ENCODE measurements at places on chromosomes 3 and 15. TPM values are rescaled to one million over a fixed set of nuclear protein-coding genes. Genes with fewer than 3 reads are reported as not detected.
A peak's percentile ranks its signal among the peaks of the same experiment; 100 is the strongest.

GRCh38 chr3:72820415-72820814 is 27.8 kb downstream of the SHQ1 start:
- peaks cover 24% of the 10 kb centered on the region for H3K4me1 ChIP-seq
- no peak overlapping the region for H3K4me3 ChIP-seq
- H3K27ac ChIP-seq, result no peak overlapping the region

ATP13A5 gene
- total RNA-seq, result 2.0 TPM

KBTBD13 gene
- not detected for total RNA-seq

- H3K27me3 ChIP-seq, result no peaks in the 10 kb centered on the region
- H3K4me1 ChIP-seq, result peaks cover 13% of the 10 kb centered on the region
- DNase-seq, result no peak
- no peak overlapping the region for H3K27ac ChIP-seq
- no peak overlapping the region for H3K4me3 ChIP-seq
These were observed 5.5 kb downstream of the MELTF start for GRCh38 chr3:197023998-197024651.

GRCh38 chr15:70974004-70974832 is 81.6 kb downstream of the LRRC49 start:
- H3K27ac ChIP-seq, result no peak overlapping the region
- H3K4me3 ChIP-seq, result no peak overlapping the region
- no peak for DNase-seq
- H3K36me3 ChIP-seq, result no peaks in the 10 kb centered on the region
- H3K27me3 ChIP-seq, result no peaks in the 10 kb centered on the region

DNA sequence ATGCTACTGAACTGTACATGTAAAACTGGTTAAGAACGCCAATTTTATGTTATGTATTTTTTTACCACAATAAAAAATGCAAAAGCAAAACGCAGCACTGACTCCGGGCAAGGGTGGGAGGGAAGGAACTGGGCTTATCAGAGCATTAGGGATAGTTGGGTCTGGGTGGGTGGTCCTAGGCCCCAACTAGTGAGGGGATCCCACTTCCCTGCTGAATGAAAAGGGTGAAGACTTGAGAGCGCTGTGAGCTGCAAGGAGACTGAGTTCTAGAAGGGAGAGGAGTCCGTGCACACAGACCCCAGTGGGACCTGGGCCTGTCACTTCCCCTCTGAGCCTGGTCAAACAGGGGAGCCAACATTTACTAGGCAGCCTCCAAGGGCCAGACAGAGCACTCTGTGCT is 98.6 kb downstream of the TPRA1 start:
- H3K4me1 ChIP-seq, result no peaks in the 10 kb centered on the region
- no peak for DNase-seq
- H3K36me3 ChIP-seq, result no peaks in the 10 kb centered on the region
- no peaks in the 10 kb centered on the region for H3K27me3 ChIP-seq

- no peaks in the 10 kb centered on the region for H3K4me1 ChIP-seq
- no peak for DNase-seq
- peaks cover 38% of the 10 kb centered on the region for H3K36me3 ChIP-seq
- H3K4me3 ChIP-seq, result no peak overlapping the region
These were observed 13.6 kb downstream of the SATB1 start for GRCh38 chr3:18411541-18411940.

GRCh38 chr15:26974120-26974780 is 3.3 kb downstream of the GABRG3 start:
- H3K4me1 ChIP-seq, result no peaks in the 10 kb centered on the region
- no peak for DNase-seq
- H3K27ac ChIP-seq, result no peak overlapping the region
- peaks cover 22% of the 10 kb centered on the region for H3K27me3 ChIP-seq
- H3K36me3 ChIP-seq, result no peaks in the 10 kb centered on the region
- no peak overlapping the region for H3K4me3 ChIP-seq

DNA sequence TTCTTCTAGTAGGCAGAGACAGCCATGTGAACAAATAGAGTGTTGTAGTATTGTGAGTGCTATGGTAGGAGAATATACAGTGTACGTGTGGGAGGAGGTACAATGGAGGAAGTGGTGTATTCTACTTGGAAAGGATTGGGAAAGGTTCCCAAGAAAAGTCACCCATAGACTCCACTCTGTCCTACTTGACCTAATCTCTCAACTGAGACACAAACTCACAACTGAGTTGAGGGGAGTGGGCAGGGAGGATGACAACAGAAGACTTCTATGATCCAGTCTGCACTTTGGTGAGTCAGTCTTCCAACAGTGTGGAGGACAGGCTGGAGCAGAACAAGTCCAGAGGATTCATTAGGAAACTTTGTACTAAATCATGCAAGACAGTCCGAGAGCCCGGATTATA is 28.8 kb upstream of the AQP9 start:
- H3K4me1 ChIP-seq, result no peaks in the 10 kb centered on the region
- H3K27ac ChIP-seq, result no peak overlapping the region
- no peaks in the 10 kb centered on the region for H3K36me3 ChIP-seq
- no peak for DNase-seq
- peak overlapping the region; percentile 21 for H3K4me3 ChIP-seq

- H3K27me3 ChIP-seq, result peaks cover 11% of the 10 kb centered on the region
- no peak for DNase-seq
- no peak overlapping the region for H3K4me3 ChIP-seq
- H3K27ac ChIP-seq, result no peak overlapping the region
These were observed 64.8 kb upstream of the CSTA start for GRCh38 chr3:122260206-122260605.

- no peak overlapping the region for H3K4me3 ChIP-seq
- no peaks in the 10 kb centered on the region for H3K27me3 ChIP-seq
- no peak overlapping the region for H3K27ac ChIP-seq
- no peaks in the 10 kb centered on the region for H3K4me1 ChIP-seq
- DNase-seq, result no peak
These were observed 54.7 kb downstream of the CTDSPL2 start for GRCh38 chr15:44482090-44482489.

- DNase-seq, result no peak
- H3K27ac ChIP-seq, result no peak overlapping the region
- H3K4me3 ChIP-seq, result no peak overlapping the region
- H3K27me3 ChIP-seq, result no peaks in the 10 kb centered on the region
- H3K4me1 ChIP-seq, result peaks cover 7% of the 10 kb centered on the region
- H3K36me3 ChIP-seq, result no peaks in the 10 kb centered on the region
These were observed 4.9 kb upstream of the CHSY1 start for GRCh38 chr15:101256757-101257156.

GRCh38 chr3:124903896-124904834 is 17.0 kb upstream of the ITGB5 start:
- H3K36me3 ChIP-seq, result no peaks in the 10 kb centered on the region
- DNase-seq, result no peak
- no peak overlapping the region for H3K27ac ChIP-seq
- no peaks in the 10 kb centered on the region for H3K4me1 ChIP-seq
- H3K27me3 ChIP-seq, result no peaks in the 10 kb centered on the region

CFAP44 gene
- total RNA-seq, result 10.3 TPM

ZNF774 gene
- total RNA-seq, result 3.6 TPM

TF gene
- total RNA-seq, result 1.3 TPM

FGD5 gene
- 84.2 TPM for total RNA-seq

- no peaks in the 10 kb centered on the region for H3K27me3 ChIP-seq
- no peak overlapping the region for H3K27ac ChIP-seq
- no peak overlapping the region for H3K4me3 ChIP-seq
- peaks cover 16% of the 10 kb centered on the region for H3K36me3 ChIP-seq
These were observed 7.3 kb downstream of the CCDC14 start for GRCh38 chr3:123953735-123954134.

DNA sequence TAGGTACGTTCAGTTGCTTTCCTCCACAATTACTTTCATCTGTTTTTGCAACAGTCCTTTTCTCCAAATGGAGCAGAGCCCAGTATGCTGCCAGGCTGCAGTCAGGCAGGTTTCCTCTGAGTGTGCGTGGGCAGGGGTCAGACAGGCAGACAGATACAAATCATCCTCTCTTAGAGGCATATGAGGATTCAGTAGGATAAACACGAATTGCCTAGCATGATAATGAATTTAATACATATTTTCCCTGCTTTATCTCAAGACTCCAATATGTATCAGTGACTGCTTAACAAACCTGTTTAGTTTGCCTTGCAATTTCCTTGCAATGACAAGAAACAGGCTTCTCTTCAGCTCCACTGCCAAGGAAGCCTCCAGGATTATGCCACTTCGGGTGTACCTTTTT is 140.7 kb upstream of the NR2E3 start:
- no peak overlapping the region for H3K4me3 ChIP-seq
- no peaks in the 10 kb centered on the region for H3K4me1 ChIP-seq
- H3K36me3 ChIP-seq, result no peaks in the 10 kb centered on the region
- H3K27me3 ChIP-seq, result no peaks in the 10 kb centered on the region

GRCh38 chr15:101252836-101253235 is 988 bp upstream of the CHSY1 start:
- peak overlapping the region; percentile 76 for H3K27ac ChIP-seq
- DNase-seq, result no peak
- no peaks in the 10 kb centered on the region for H3K36me3 ChIP-seq
- H3K4me1 ChIP-seq, result peaks cover 14% of the 10 kb centered on the region
